ENCODE measurements at places on chromosomes 13 and 19. TPM values are rescaled to one million over a fixed set of nuclear protein-coding genes. Genes with fewer than 3 reads are reported as not detected.

UNC13A gene
- total RNA-seq: not detected

CRLF1 gene
- total RNA-seq: 1.3 TPM

KLK7 gene
- not detected for total RNA-seq

EFNA2 gene
- total RNA-seq: not detected

IRGC gene
- total RNA-seq: not detected

TNFSF9 gene
- total RNA-seq: 0.67 TPM

Data from bronchus fibroblast of lung (primary cell).